ENCODE measurements at places on chromosomes 4 and X.

- DNase-seq, result no peak
Observed at GRCh38 chr4:52890521-52890791, 28.3 kb downstream of the RASL11B start.

DNA sequence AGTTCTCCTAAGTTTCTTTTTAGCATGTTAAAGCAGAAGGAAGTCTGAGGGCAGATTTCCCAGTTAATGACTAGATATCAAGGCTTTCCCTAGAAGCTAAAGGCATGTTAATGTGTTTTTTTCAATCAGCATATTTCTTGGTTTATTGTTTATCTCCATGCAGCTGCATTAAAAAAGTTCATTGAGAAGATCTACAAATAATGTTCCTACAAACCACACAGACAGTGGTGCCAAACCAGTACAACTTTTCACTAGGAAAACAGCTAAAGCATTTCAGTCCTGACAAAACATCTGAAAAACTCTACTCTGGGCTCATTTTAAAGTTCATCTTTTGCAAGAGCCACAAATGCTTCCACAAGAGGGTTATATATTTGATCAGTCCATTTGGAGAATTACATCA is 320.0 kb downstream of the ADGRL3 start:
- no peak for DNase-seq

- no peak for DNase-seq
Observed at GRCh38 chr4:102036016-102036415, 245.5 kb downstream of the BANK1 start.

- no peak for DNase-seq
Observed at GRCh38 chrX:33032700-33033099, 178.6 kb downstream of the DMD start.

DNA sequence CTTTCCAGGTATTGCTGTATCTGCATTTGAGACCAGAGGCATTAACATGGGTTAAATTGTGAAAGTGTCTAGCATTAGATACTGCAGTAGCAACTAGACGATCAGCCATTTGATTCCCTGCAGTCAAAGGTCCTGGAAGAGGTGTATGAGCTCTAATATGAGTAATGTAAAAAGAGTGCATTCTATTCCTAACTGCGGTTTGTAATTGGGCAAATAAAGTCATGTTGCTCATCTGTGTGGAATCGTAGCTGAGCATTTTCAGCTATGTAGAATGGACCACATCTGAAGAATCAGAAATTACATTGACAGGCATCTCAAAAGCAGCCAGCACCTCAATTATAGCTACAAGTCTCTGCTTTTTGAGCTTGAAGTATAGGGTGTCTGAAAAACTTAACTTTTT is 157.6 kb downstream of the ZNF518B start:
- no peak for DNase-seq

DNA sequence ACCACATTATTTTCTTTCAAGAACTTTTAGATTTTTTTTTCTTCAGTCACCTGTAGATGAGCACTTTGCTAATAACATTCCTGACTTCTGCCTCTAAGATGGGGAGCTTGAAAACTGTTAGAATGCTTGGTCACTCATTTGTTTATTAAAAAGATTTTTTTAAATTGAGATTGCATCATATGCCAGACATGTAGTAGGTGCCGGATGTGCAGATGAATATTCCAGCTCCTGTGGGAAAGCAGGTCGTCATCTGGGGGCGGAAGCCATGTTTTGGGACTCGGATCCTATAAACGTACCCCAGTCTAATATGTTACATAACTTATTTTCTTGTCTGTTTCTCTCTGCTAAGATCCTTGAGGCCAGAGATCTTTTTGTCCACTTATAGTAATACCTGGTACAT is 236.8 kb downstream of the ARHGAP10 start:
- DNase-seq, result no peak

DNA sequence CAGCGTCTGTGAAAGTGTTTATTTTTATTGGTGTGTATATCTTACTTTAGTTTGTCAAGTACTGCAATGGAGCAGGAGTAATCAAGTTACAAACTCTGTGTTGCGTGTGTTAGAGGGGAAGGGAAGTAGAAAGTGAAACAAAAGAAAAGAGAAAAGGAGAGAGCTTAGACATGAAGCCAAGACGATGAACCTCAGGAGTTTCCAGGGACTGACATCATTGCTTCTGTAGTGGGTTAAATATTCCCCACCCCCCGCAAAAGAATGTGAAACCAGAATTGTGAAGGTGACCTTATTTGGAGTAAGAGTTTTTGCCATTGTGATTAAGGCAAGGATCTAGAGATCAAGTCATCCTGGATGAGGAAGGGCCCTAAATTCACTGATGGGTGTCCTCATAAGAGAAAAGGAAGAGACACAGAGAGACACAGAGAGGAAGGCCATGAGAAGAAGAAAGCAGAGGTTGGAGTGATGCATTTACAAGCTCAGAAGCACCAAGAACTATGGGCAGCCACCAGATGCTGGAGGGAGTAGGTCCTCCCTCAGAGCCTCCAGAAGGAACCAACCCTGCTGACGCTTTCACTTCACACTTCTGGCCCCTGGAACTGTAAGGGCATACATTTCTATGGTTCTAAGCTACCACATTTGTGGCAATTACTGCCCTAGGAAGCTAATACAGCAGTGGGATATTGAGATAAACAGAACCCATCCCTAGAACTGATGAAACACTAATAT is 173.6 kb upstream of the SFRP2 start:
- no peak for DNase-seq

DNA sequence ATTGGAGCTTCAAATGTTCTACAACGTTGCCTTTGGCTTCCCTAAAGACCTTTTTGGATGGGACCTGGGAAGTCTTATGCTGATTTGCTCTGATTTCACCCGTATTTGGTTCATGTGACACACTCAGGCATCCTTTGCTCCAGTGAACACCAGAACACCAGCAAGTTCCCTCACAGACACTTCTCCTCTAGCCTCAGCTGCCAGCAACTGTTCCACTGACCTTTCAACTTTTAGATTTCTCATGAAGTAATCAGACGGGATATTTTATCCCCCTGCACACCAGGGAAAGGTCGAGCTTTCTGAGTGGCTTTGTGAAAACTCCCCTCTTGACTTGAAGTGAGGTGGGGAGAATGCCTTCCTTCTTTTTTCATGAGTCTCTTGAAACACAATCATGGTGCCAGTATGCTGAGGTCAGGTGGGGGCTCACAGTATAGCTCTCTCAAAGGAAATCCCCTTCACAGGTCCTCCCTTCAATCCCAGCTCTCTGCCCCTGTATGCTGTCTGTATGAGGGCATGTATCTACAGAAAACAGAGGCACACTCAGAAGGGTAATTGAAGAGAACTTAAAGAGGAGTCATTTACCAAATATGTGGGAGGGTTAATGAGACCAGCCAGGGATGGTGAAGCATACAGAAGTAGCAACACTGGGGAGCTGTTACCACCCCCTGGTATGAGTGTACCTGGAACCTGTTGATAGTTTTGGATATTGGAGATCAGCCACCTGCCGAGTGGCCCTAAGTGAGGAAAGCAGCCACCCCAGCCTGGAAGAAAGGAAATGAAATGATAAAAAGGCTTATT is 62.7 kb downstream of the FGFBP1 start:
- no peak for DNase-seq

GRCh38 chr4:99062120-99062519 is 26.5 kb downstream of the ADH5 start:
- DNase-seq, result no peak

GRCh38 chrX:7514871-7515599 is 327.9 kb upstream of the VCX start:
- DNase-seq, result no peak

All from KBM-7 (cell line).